ENCODE measurements at places on chromosomes 3 and 15.

DNA sequence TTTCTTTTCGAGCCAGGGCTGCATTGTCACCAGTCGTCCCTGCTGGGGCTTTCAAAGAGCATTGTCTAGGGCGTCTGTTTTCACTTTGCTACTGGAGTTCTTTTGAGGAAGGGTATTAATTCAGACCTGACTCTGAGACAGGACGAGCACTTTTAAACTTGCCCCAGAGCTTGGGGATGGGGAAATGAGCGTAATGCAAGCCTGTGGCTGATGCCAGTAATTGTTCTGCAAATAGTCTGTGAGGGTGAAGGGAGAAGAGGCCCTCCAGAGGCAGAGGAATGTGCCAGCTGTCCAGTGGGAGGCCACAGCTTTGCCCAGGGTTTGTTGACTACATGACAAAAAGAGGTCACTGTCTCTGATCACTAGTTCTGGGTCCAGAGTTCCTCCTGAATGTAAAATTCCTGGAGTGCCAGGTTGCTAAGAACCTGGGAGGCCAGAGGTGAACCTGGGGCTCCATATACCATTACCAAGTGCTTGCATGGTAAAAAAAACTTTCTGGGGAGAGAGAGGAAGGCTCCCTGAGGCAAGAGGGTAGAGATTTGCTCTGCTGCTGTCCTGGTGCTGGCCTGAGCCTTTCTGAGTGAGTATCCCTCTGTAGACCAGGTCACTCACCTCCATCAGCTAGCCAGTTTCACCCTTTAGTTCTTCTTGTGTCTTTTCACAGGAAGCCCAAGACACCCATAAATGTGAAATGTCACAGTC is 14.8 kb downstream of the EEFSEC start:
- peak; percentile 69 for DNase-seq

DNA sequence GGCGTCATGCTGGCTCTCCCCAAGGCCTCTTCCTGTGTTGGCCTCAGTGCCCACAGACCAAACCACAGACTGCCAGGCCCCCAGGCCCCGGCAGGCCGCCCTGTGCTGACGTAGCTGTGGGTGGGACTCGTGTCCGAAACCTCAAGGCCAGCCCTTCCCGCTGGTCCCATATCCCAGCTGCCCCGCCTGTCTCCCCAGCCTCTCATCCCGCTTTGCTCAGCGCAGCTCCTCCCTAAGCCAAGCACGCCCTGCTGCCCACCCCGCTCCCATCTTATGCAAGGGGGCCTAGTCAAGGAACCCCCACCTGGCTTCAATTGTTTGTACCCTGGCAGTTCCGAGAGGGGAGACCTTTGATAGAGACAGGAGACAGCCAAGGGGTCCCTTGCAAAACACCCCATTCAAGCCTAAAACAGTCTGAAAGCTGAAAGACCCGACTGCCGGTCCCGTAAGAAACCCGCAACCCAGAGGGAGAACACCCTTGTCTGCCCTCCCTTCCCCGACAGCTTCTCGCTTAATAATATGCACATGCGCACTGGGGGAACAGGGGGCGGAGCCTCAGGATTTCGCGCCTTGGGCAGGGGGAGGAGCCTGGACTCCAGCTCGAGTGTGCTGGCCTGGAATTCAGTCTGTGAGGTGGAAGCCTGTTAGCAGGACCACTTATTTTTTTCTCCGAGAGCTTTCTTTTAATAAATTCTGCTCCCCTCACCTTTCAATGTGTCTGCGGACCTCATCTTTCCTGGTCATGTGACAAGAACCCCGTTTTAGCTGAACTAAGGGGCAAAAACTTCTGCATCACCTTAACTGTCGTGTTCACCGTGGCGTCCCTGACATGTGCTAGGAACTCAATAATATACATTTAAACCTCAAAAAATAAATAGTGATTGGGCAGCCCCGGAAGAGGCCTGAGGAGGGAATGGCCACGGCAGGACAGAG is 17.2 kb downstream of the TNFAIP8L3 start:
- peak; percentile 90 for DNase-seq

GRCh38 chr3:59759298-59760031 is 709.6 kb upstream of the CFAP20DC start:
- DNase-seq: no peak

- peak; percentile 14 for DNase-seq
These were observed 96.2 kb upstream of the TRPM1 start for GRCh38 chr15:31197497-31198414.

DNA sequence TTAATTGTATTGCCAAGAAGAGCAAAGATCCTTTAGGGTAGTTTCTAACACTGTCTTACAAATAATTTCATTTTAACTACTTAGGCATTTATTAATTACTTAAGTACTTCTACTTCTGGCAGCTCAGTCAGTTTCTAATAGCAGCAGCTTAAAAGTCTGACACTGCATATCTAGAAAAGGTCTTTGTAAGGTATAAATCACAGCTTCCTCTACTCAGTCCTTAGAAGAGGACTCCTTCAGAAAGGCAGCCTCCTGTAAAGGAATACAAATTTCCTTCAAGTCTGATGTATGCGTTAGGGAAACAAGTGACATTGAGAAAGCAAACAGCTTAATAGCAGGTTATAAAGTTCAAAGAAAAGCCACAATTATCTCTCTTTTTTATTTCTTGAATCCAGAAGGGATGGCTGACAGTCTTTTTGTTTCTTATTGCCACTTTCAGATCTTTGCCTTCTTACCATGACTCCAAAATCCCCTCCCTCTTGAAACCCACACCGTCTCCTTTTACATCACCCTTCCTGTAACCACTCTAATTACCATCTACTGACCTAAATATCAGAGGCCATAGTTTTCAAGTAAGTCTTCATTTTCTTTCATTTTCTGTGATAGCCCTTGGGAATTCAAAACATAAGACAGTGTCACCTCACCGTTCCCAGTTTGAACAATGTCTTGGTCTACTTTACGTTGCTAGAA is 109.5 kb downstream of the CGGBP1 start:
- no peak for DNase-seq

DNA sequence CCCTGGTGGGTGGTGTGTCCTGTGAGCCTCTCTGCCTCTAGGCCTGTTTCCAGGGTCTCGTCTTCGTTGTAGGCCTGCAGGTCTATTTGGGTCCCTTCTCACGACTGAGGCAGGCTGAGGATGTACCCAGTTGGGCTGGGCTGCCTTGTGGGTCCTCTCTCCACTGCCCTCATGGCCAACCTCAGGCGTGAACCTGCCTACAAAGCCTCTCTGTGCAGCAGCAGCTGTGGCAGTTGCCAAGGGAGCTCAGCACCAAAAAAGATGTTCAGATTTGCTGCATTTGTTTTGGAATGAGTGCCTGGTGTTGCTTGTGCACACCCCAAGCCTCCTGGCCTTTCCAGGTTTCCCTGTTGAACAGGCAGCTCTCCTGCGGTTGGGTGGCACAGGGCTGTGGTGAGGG is 13.4 kb downstream of the KLF13 start:
- DNase-seq: no peak

DNA sequence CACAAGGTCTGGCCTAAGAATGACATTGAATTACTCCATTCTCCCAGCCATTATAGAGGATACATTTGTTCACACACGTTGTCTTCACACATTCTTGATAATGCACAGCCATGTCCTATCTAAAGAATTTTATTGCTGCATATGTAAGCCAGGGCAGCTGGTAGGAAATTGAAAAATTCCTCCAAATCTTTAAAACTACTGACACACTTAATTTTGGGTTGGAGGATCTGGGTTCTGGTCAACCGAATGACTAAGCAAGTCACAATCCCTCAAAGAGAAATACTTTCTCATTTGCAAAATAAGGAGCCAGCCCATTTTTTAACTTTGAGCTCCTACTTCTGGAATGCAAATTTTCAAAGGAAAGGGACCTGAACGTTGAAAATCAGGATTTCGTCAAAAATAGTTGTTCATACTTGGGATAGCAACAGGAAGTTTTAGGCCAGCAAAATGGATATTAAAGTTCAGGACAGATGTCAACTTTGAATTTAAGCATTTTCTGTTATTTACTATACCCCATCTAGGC is 638.3 kb downstream of the NTRK3 start:
- DNase-seq: no peak

DNA sequence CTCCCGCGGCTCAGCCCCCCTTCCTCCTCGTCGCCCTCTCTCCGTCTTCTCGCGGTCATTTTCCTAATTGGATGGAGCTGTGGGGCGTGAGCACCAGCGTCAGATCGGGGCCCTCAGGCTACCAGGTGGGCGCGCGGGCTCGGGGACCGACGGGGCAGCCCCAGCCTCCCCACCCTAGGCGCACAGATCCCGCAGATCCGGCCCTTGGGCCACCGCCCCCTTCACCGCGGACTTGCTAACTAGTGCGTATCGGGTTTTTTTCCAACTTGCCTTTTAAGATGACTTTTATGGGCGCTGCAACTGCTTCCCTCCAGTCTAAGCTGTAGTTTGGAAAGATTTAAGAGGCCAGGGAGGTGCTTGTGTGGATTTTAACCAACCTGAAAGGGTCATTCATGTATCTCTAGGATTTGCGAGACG is 1.3 kb downstream of the ZNF710 start:
- DNase-seq: peak; percentile 63

- DNase-seq: peak; percentile 25
These were observed 293.7 kb upstream of the TRIM42 start for GRCh38 chr3:140384028-140384771.

DNA sequence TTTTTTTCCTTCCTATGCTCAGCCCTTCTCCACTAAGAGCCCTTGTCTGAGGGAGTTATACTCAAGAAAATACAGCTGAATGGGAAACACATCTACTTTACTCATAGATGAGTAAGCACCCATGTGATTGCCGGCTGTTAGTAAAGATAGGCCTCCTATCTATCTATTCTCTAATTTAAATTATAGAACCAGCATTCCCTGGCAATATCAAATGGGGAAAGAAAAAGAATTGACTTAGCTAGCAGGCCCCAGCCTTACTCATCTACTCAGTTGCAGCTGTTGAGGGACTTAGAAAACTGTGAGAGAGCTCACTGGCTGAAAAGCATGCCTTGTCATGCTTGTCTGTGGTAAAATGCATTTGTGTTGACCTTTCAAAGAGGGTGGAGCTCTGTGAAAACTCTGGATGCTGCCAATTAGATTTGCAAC is 116.9 kb upstream of the LRRFIP2 start:
- DNase-seq: peak; percentile 22

- DNase-seq: no peak
These were observed 3.6 kb upstream of the ATOSA start for GRCh38 chr15:52682781-52683180.

DNA sequence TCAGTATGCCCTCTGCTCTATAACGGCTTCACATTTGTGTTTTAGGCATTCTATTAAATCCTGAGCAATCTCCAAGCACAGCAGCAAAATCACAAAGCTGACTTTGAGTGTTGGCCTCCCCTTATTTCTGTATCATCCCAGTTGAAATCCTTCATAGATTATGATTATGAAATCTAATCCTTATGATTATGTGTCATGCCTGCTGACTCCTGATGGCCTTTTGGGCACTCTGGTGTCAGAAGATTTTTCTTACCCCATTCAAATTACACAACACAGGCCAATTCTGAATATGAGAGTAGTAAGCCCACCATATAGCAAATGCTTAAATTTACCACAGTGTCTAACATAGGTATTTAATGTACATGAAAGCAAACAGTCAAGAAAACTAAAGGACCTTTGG is 34.3 kb downstream of the CDV3 start:
- no peak for DNase-seq

DNA sequence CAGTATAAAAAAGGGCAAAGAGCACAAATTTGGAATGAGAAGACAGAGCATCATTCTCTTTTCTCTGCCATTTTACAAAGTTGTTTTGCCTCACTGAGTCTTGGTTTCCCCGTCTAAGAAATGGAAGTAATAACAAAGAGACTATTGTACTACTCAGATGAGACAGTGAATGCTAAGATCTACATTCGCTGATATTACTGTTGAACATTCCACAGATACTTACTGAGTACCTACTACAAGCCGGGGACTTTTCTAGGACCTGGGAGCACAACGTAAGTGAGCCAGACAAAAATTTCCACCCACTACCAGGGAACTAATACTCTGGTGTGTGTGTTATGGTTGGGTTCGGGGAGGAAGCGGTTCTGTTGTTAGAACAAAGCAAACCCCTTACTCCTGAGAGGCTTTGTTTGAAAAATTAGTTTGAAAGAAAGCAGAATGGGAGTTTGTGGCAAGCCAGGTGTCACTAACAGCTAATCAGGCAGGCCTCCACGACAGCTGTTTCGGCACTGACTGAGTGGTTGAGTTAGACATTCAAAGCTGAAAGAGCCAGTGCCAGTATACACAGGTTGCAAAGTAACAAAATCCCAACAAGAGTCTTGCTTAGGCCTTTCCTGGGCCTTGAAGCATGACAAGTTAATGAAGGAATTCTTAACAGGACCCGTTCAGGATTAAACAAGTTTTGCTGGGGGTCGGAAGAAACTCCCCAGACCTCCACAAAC is 458.3 kb downstream of the EDEM1 start:
- peak; percentile 0 for DNase-seq

- DNase-seq: peak; percentile 67
These were observed 103.0 kb upstream of the TBL1XR1 start for GRCh38 chr3:177300039-177300833.

Data from tongue (tissue), 3 donors.